ENCODE measurements at places on chromosomes 16 and 17. TPM values are rescaled to one million over a fixed set of nuclear protein-coding genes. Genes with fewer than 3 reads are reported as not detected.

CDH15 gene
- total RNA-seq = 0.07 TPM

NPIPB2 gene
- 1.8 TPM for total RNA-seq

PSMC3IP gene
- total RNA-seq = 9.2 TPM

MT1F gene
- 2.4 TPM for total RNA-seq

AATK gene
- total RNA-seq = 2.1 TPM

CXCL16 gene
- 7.4 TPM for total RNA-seq

PRAC1 gene
- total RNA-seq = not detected

- no peak for DNase-seq
Observed at GRCh38 chr17:57957120-57957850, 2.1 kb upstream of the CUEDC1 start.

- peak; percentile 27 for DNase-seq
Observed at GRCh38 chr17:48841395-48841831, 10.6 kb downstream of the CALCOCO2 start.

DNA sequence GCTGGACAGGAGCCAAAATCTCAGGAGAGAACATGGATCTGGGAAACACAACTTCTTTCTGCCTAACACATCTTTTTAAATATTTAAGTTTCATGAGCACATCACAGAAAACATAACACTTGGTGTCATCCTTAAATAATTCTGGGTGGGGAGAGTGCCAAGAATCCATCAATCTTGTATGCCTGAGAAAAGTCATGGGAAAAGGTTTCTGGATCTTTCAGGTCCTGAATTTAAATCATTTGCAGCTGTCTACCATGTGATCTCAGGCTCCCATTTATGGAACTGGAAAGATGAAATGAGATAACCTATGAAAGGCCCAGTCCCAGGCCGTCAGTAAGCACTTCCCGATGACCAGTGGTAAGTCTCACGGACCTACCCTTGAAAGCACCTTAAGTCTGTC is 15.1 kb downstream of the CDH11 start:
- no peak for DNase-seq

- DNase-seq = peak; percentile 17
Observed at GRCh38 chr16:14196539-14196938, 125.4 kb downstream of the MRTFB start.

DNA sequence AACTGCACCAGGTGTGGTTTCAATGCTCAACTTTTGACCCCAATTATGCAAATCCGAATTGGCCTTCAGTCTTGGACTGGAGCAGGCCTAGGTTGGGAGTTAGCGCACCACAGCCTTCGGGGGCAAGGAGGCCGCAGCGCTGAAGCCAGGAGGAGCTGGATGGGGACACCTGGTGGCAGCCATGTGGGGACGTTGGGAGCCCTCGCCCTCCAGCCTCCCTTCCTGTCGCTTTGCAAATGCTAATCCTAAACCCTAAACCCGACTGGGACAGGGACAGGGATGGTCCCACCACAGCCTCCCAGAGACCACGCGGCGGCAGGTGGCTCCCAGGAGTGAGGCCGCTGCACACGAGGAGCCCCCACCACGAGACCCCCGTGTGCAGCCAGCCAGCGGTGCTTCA is 58.7 kb downstream of the KLHDC4 start:
- DNase-seq = no peak

DNA sequence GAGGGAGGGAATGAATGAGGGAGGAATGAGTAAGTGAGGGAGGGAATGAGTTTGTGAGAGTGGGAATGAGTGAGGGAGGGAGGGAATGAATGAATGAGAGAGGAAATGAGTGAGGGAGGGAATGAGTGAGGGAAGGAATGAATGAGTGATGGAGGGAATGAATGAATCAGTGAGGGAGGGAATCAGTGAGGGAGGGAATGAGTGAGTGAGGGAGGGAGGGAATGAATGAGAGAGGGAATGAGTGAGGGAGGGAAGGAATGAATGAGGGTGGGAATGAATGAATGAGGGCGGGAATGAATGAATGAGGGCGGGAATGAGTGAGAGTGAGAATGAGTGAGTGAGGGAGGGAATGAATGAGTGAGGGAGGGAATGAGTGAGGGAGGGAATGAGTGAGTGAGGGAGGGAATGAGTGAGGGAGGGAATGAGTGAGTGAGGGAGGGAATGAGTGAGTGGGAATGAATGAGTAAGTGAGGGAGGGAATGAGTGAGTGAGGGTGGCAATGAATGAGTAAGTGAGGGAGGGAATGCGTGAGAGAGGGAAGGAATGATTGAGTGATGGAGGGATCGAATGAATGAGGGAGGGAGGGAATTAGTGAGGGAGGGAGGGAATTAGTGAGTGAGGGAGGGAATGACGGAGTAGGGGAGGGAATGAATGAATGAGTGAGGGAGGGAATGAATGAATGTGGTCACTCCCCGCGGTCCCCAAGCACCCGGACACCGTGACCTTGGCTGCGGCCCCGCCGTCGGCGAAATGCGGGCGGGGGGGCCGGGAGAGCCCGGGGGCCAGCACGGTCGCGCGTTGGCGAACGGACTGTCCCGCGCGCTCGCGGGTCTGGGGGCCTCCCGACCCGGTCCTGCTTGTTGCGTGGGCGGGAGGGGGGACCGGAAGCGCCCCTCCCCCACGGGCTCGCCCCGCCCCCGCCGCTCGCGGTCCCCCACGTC is 1.1 kb upstream of the UBE2I start:
- no peak for DNase-seq

DNA sequence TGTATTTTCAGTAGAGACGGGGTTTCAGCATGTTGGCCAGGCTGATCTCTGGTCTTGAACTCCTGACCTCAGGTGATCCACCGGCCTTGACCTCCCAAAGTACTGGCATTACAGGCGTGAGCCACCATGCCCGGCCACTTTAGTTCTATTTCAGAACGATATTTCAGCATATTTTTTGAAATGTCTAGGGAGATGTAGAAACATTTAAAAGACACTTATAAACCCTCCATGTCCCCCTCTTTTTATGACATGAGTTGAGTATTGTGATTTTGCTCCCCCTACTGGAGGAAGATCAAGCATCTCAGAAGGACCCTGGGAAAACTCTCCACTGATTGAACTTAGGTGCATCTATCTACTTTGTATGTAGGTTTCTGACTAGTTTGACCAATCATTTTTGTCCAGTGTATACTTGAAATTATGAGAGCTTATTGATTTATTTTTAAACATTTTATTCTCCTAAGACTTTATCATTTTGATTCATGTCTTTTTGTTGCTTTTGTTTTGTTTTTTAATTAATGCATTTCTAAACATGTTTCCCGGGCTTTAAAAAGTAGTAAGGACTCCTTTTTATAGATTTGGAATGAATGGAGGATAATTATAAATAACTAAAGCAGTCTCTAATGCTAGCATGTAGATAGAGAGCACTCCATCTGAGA is 105.1 kb downstream of the CHD9 start:
- DNase-seq = peak; percentile 36

DNA sequence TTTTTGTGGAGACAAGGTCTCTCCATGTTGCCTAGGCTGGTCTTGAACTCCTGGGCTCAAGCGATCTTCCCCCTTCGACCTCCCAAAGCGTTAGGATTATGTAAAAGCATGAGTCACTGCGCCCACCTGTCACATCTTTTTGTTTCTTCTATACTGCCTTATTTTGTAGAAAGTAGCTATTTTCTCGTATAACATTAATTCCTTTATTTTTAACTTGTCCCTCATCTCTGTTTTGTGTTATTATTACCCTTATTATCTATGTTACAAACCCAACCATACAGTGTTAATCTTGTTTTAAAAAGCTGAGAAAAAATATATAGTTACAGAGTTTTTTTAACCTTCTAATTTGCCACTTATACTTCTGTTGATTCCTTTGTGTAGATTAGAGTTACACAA is 1.4 kb upstream of the TXNDC11 start:
- DNase-seq = no peak

GRCh38 chr16:72278301-72278700 is 106.3 kb upstream of the PMFBP1 start:
- DNase-seq = no peak

- no peak for DNase-seq
Observed at GRCh38 chr16:88619859-88620815, 18.2 kb upstream of the IL17C start.

DNA sequence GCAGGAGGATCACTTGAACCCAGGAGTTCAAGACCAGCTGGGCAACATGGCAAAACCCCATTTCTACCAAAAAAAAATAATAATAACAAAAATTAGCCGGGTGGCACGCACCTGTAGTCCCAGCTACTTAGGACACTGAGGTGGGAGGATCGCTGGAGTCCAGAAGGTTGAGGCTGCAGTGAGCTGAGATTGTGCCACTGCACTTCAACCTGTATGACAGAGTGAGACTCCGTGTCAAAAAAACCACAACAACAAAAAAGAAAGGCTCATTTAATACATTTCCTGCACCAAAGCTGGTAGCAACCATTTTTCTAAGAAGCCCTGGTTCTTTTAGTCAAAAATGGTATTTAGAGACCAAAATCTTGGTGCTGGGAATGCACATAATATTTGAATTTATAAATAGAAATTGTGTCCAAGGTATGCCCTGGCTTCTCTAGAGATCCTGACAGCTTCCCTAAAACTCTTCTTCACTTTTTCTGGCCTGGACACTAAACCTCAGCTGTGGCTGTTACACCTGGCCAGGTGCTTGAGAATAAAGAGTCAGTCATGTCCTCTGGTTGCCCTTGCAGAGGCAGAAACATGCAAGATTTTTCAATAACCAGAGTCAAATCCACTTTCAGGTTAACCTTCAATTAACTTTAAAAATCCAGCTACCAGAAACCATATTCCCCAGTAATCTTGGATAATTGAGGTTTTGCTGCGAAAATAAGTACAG is 35.9 kb downstream of the SCNN1B start:
- no peak for DNase-seq

- DNase-seq = no peak
Observed at GRCh38 chr17:42484304-42484703, 25.6 kb downstream of the ATP6V0A1 start.

GRCh38 chr16:89870440-89870839 is 3.0 kb upstream of the TCF25 start:
- no peak for DNase-seq

GRCh38 chr16:58306327-58306726 is 11.5 kb upstream of the PRSS54 start:
- peak; percentile 13 for DNase-seq

- DNase-seq = no peak
Observed at GRCh38 chr17:13995856-13996271, 73.4 kb upstream of the COX10 start.

- no peak for DNase-seq
Observed at GRCh38 chr16:4064950-4065352, 51.3 kb downstream of the ADCY9 start.
